ENCODE measurements at places on chromosomes 13 and 19.

DNA sequence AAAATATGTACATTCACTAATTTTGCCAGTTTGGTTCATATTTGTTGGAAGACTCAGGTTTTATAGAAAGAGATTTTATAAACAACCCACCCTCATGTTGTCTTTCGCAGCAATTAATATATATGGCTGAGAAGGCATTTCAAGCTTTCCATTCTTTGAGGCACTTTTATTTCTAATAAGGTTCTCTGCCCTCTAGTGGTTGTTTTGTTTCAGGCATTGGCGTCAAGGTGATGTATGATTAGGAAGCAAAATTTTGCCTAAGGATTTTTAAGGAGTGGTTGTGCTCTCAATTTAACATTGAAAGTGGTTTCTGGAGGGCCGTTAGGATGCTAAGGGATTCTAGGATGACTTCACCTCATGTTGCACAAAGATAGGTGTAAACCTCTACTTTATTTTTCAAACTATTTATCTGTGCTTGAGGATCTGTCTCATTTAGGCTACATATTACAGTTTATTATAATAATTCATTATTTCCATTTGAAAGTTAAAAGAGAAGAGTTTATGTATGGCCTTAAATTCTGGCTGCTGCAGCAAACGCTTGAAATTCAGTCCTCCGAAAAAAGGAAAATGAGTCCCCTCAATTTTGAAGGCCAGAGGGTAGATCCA, 35.9 kb downstream of the OXGR1 start:
- DNase-seq = no peak

DNA sequence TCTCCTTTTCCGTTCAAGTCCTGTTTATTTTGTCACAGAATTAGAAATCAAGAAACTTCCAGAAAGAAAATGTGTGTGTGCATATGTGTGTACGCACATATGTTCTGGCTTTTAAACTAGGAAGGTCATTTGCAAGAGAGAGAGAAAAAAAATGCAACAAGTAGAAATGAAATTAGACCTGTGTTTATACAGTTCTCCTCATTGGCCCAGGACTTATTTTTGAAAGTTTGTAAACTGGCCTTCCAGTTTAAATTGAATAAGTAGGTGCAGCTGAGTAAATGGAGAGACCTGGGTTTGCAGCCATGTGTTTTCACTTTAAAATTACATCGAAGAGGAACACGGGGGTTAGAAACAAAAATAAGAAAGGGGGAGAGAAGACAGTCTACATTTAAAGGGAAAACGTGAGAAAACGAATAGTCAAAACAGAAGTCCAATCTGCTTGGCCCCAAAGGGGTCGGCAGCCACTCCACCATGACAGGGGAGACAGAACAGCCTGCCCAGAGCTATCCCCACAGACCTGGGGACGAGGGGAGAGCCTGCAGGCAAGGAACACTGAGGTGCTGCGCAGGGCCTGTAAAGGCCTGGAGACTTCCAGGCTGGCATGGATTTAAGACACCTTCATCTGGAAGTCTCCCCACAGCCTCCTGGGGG, 216.8 kb upstream of the MAB21L1 start:
- no peak for DNase-seq

DNA sequence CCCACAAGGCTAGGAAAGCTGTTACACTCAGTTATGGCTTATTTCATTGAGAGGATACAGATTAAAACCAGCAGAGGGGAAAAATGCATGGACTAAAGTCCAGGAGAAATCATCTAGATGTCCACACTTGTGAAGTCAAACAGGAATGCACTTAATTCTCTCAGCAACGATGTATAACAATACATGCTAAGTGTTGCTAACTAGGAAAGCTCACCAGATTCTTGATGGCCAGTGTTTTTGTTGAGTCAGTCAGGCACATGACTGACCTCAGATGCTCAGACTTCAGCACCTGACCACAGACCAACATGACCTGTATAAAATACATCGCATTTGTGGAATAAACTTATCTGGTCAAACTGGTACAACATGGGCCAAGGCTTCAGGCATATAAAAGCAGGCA, 470.2 kb upstream of the PRR20A start:
- DNase-seq = no peak

DNA sequence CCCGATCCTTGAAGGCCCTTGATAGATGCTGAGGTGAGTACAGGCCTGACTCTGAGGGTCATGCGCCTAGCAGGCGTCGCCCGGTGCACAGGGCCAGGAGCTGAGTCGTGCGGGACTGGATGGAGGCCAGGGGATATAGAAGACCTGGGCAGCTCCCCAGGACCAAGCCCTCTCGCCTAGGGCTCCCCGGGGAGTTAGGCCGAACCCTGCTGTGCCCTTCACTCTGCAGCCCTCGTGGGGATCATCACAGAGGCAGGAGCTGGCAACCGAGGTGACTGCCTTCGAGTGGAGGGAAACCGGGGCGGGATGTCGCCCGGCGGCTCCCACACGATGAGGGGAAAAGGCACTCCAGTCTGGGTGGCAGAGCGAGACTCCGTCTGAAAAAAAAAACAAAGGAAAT, 11.7 kb downstream of the CSNK1G2 start:
- DNase-seq = no peak

- no peak for DNase-seq
Measured at GRCh38 chr13:39603424-39603947, 493 bp upstream of the LHFPL6 start.

DNA sequence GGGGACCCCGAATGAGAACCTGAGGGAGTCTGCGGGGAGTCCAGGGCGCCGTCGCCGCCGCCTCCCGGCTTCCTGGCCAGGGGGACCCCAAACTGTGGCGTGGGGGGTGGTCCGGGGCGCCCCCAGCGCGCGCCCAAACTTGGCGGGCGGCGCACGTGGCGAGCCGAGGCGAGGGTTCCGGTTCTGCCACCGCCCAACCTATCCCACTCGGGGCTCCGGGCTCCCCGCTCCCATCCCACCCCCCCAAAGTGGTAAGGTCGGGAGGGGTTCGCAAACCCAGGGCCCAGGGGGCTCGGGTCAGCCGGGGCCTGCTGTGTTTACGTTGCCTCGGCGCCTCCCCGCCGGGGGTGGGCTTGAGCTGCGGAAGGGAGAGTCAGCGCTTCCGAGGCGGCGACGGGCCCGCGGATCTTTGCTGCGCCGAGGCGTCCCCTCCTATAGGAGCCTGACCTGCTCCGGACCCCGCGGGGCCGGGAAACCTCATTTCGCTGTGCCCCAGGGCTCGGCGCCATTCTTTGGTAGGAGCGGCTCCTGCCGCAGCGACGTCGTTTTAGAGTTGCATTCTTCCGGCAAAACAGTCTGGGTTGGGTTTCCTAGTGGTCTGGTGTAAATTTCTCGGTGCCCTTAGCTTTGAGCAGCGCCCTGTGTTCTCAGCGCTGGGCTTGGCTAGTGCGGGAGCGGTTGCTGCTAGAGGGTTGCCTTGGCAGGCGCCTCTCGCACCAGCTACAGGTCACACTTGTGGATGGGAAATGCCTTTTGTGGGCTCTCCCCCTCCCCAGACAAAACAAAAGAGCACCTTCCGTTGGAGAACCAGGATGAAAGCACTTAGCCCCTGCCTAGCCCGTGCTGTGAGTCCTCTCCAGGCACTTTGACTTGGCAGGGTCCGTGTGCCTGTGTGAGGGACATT, 1.2 kb downstream of the DAZAP1 start:
- DNase-seq = no peak

GRCh38 chr13:26707122-26708006, 53.2 kb downstream of the GPR12 start:
- DNase-seq = peak; percentile 60

GRCh38 chr13:97234742-97235141, 12.6 kb downstream of the MBNL2 start:
- no peak for DNase-seq

DNA sequence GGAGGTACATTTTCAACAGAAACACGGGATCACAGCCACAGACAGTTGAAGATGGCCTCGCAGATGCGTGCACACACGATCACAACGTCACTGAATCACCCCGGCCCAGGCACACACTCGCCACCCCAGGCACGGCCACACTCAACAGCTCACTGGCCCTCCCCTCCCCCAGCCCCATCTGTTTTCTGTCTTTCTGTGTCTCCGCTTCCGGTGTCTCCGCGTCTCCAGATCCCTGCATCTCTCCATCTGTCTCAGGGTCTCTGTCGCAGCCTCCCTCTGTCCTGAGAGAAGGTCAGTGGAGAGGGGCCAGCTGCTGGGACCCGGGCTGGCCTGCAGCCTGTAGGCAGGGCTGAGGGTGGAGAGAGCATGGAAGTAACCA, 3.8 kb upstream of the ATP1A3 start:
- DNase-seq = peak; percentile 79

GRCh38 chr19:49520705-49521319, 7.0 kb upstream of the RCN3 start:
- no peak for DNase-seq

GRCh38 chr13:27534981-27535380, 84.6 kb upstream of the MTIF3 start:
- no peak for DNase-seq

DNA sequence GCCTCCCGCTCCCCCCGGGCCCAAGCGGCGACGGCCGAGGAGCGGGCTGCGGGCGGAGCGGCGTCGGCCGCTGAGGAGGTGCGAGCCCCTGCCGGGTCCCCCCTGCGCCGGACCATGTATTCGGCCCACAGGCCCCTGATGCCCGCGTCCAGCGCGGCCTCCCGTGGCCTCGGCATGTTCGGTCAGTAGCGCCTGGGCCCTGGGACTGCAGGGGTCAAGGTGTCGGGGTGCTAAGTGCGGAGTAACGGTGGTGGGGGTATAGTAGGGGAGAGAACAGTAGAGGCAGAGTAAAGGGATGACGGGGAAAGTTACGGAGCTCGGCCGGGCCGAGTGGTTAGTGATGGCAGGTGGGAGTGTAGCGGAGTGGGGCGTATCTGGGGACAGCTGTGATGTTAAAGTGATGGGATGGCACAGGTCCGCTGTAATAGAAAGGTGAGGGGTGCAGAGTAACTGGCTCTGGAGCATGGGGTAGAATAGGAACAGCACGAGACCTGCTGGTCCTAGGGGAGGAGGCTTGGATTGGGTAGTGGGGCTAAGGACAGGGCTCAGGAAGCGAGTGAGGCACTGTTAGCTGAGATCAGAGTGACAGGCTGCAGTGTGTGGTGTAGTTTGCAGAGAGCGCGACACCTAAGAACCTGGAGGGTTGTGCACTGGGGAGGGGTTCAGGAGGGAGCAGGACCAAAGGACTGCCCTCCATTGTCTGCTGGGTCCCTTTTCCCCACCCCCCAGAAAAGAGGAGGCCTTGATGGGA, 15.7 kb downstream of the CIC start:
- no peak for DNase-seq

DNA sequence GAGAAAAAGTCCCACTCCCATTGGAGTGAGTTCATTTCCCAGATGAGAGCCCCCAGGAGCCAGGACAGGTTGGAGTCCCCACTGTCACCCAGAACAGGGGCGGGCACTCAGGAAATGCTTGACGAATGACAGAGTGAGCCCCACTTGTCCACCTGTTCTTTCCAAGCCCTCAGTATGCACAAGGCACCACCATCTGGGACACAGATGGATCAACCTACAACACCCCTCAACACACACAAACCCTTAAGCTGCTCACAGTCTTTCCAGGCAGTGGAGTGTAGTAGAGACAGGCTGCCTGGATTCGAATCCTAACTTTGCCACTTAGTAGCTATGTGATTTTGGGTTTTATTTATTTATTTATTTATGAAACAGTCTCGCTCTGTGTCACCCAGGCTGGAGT, 8.0 kb downstream of the ARHGEF1 start:
- DNase-seq = no peak

- DNase-seq = no peak
Measured at GRCh38 chr13:59043016-59043415, 1120.7 kb downstream of the DIAPH3 start.

DNA sequence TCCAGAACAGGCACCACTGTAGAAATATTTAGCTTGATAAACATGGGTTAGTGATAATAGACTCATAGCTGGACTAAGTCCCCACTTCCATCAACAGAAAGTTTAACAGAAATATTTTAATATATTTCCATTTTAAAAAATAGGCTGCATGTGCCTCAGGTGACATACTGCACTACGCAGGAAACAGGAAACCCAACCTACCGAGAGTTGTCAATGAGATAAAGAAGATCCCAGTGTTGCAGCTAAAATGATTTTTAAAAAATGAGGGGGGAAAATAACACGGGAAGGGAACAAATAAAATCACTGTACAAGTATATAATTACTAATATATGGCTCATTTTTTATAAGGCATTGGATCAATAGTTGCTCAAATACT, 154.8 kb downstream of the TBC1D4 start:
- DNase-seq = no peak

GRCh38 chr13:99307648-99308339, 595 bp upstream of the GPR183 start:
- DNase-seq = no peak

- no peak for DNase-seq
Measured at GRCh38 chr19:27758626-27759505, 1454.1 kb downstream of the UQCRFS1 start.
